Stimulated activated CD8-positive, alpha-beta memory T cell treated with anti-CD3 and anti-CD28 coated beads, Interleukin-7, amount 100 ng/mL, for 1 hour (primary cell): ENCODE measurements at places on chromosomes 2 and 18.

DNA sequence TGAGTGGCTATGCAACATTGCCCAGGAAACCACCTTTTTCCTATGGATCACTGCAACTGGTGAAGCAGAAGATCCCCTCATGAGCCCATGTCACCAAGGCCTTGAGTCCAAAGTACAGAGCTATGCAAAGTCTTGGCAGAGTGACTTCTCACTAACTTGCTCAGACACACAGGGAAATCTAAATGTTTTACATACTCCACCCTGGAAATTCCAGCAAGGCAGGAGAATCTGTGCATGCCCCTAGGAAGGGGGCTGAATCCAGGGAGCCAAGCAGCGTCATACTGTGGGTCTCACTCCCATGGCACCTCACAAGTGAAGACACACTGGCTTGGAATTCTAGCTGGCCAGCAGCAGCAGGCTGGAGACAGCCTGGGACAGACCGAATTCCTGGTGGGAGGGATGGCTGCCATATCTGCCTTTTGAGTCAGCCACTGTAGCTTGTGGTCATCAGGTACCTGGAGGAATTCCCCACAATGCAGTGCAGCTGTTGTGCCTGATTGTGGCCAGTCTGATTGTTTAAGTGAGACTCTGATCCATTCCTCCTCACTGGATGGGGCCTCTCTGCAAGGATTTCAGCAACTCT lies 1817.4 kb downstream of the SUCLG1 start:
- DNase-seq: no peak

- no peak for DNase-seq
Measured at GRCh38 chr2:96262306-96262705, 3.5 kb downstream of the TMEM127 start.

GRCh38 chr18:60417946-60418345 lies 45.4 kb upstream of the MC4R start:
- DNase-seq: no peak

DNA sequence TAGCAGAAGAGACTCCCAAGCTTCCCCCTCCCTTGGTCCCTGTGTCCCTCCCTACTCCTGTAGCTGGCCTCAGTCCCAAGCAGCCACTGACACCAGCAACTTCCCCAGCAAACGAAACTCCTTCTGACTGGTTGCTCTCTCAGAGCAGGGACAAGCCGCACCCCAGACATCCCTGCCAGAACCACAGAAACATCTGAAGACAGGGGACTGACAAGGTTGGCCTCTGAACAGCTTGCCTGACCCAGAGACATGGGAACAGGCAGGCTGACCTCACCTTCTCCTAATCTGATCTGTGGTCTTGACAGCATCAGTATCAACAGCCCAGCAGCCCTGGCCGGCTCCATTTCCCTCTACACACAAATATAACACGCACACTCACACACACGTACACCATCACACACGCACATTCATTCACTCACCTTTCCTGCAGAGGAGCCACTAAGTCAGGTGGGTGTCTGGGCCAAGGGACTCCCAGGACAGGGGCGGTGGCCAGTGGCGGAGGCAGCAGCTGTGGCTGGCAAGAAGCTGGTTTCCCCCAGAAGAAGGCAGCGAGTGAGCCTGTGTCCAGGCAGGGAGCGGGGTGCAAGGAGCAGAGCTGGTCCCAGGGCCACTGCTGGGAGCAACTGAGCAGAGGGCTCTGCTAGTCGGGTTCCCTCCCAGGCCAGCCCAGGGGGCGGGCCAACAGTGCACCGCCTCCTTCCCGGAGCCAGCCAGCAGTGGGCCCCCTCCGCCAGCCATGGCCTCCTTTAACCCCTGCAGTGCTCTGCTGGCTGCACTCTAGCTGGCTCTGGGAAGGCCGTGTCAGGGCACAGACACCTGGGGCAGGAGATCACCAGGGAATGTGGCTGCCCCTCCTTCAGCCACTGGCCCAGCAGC lies 59.1 kb downstream of the TNS1 start:
- DNase-seq: no peak

DNA sequence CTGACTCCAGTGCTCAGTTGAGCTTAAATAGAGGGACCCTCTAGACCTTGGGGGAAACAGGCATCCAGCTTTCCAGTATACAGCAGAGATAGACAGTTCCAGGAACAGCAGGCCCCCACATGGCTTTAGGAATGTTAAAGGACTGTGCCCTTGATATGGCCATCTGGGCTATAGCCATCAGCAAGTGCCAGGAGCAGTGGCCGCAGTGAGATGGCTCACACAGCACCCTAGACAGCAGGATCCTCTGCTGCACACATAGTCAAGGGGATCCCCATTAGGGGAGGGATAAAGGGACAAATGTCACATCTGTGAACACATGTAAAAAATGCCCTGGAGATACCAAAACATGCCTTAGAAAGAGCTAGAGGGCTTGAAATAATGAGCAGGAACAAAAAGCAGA lies 213.4 kb downstream of the PTH2R start:
- no peak for DNase-seq

GRCh38 chr2:121476684-121477083 lies 54.0 kb upstream of the RNU4ATAC start:
- DNase-seq: no peak

DNA sequence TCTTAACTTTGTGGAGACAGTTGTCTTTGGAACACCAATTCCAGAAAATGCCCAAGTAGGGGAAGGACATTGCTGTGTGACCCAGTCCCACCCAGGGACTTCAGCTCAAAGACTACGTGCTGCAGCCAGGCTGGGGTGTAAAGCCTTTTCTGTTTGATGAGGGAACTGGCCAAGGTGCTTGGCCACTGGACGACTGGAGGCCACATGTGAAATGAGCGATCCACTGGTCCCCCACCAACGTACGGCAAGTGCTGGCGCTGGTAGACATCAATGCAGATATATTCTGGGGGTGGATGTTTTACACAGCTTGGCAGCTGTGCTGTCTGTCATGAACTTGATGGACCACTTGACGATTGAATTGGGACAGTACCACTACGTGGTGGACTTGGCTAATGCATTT lies 582.5 kb upstream of the HNMT start:
- DNase-seq: no peak

DNA sequence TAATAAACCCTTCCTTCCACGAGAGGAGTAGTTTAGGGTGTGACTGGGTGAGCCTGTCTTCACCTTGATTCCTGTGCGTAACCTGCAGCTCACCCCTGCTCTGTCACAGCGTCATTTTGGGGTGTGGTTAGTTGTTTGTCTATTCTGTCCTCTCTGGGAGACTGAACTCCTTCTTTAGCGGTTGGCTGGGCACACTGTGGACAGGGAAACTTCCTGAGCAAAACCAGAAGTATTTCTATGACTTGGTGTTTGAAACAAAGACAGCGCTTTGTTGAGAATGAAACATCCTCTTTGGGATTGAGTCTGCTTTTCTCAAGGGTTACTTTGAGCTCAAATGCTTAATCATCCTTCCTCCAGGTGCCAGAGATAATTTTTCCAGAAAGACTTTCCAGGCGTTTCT lies 270.7 kb downstream of the HRH4 start:
- DNase-seq: no peak

GRCh38 chr2:17136877-17137276 lies 381.4 kb downstream of the RAD51AP2 start:
- DNase-seq: no peak

DNA sequence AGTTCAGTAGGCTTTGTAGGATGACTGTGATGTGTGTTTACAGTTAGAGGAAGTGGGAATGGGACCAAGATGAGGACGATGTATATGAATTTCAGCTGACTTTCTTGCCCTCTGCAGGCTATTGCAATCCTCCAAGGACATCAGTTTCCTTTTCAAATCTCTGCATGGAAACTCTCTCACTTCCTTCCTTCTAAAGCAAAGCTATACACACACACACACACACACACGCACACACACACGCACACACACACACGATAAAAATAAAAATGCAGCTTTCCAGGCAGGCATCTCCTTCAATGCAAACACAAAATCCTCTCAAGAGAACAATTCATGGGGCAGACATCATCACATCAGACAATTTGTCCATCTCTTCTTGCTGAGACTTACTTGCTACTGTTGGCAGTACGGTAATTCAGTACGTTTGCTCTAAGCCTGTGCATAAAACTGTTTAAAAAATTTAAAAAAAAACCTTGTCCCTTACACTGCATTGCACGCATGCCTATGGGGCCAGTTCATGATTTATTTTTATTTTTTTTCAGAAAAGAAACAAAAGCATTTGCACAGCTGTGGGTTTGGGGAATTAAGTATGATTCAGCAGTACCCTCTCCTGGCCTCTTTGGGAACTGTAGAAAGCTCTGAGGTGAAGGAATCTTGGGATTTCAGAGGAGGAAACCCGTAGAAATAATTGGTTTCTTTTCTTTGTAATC lies 27.1 kb upstream of the ICOS start:
- no peak for DNase-seq

DNA sequence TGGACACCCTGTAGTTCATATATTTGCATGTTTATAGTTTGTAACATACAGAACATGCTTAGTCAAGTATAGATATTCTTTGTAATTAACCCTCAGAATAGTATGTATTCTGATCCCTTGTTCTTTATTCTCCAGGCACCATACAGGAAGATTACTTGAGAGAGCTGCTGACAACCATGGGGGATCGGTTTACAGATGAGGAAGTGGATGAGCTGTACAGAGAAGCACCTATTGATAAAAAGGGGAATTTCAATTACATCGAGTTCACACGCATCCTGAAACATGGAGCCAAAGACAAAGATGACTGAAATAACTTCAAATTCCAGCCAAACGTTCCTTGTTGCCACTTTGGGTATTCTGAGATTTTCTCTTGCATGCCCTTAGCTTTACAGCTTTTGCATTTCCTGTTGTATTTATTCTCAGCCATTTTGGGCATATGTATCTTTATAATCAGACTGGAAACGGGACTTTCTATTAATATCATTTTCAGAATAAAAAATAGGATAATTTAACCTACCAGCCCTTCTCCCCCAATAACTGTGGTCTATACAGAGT lies 6.2 kb upstream of the MYL12B start:
- no peak for DNase-seq

DNA sequence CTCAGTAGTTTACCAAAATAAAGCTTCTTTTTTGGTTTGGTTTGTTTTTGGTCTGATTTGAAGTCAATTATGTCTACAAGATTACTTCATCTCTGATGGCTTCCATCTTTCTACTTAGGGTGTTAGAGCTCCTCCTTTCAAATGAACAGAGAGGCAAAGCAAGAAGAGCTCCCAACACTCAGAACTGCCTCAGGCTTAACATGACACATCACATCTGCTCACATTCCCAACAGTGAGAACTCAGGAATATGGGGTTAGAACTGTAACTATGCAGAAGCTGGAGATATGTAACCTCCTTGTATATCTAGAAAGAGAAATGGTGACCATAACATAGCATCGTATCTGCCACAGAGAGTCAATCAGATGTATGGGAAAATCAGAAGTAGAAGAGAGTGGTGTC lies 11.4 kb upstream of the LRATD1 start:
- DNase-seq: no peak

DNA sequence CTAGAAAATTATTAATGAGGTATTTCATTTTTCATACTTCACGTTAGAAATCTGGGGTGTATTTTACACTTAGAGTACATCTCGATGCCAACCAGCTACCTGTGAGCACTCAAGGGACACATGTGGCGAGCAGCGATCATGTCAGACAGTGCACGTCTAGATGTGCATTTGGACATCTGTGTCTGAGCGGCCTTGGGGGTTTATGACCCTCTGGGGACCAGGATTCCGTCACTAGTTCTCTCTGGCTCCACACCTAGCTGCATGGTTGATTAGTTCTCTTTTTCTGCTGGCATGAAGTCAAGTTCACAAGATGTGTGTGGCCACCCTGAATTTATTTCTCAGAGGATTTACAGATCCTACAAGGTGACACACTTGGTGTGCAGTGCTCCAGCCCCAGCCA lies 192.2 kb downstream of the TSN start:
- no peak for DNase-seq

- DNase-seq: no peak
Measured at GRCh38 chr2:241991299-241991698, 121.8 kb downstream of the RTP5 start.

GRCh38 chr2:135820003-135820618 lies 16.9 kb downstream of the LCT start:
- DNase-seq: peak; percentile 43

DNA sequence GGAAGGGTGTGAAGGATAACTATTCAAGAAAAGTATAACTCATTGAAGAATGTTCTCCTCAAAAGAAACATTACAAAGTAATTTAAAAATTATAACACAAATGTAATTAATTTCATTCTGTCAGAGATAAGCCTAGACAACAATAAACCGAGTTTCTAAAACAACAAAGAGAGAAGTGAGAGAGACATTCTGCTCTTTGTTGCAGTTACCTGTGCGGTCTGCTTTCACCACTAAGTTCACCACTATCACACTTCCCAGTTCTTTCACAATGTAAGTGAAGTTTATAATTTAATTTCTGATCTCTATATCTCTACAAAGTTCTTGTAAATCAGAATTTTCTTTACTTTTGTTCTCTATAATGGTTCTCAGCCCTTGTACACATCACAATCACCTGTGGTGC lies 76.3 kb upstream of the FRZB start:
- no peak for DNase-seq

- no peak for DNase-seq
Measured at GRCh38 chr2:84395820-84396219, 63.3 kb downstream of the SUCLG1 start.

DNA sequence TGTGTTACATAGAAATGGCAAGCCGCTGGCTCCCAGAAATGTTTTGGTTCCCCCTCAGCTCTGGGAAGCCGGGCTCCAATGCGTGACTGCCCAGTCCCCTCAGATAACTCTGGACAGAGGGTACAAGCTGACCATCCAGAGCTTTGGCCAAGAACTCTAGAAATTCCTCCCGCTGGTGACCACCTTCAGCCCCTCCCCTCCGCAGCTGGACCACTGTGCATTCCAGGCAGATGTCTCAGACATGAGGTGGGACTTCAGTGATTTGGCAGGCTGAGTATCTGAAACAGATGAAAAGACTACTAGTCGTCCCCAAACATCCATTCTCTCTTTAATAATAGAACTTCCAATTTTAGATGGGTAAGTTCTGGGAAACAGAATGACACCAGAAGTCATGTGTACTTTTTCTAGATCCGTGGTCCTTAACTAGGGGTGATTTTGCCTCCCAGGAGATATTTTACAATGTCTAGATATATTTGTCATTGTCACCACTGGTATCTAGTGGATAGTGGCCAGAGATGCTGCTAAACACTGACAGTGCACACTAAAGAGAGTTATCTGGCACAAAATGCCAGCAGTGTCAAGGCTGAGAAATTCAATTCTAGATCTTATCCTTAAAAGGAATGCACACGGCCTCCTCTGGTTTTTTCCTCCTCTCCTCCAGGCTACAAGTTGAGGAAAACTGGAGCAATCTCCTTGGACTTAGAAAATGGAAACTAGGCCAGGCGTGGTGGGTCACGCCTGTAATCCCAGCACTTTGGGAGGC lies 294.3 kb downstream of the SRBD1 start:
- DNase-seq: no peak

DNA sequence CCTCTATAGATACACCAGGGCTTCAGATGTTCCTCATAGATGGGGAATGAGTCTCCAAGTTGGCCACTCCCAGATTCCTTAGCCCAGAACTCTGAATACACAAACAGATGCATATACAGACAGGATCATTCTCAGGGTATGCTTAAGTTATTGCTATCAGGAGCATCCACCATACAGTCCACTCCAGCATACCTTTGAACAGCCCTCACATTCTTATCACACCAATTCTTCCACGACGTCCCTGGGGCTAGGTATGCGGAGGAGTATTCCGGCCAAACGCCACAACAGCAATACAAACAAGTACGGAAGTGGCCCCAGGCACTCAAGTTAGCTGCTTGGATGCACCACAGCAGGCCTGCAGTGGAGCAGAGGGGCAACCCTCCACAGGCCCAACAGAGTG lies 312.5 kb upstream of the CHAC2 start:
- no peak for DNase-seq

GRCh38 chr2:40690036-40690435 lies 238.1 kb upstream of the SLC8A1 start:
- no peak for DNase-seq

- DNase-seq: no peak
Measured at GRCh38 chr2:194105358-194105757, 1551.7 kb upstream of the SLC39A10 start.
